Pancreas (tissue), 10 donors: ENCODE measurements at places on chromosomes 1 and 21.

GRCh38 chr1:17163371-17163770, 41.6 kb upstream of the PADI1 start:
- DNase-seq: no peak

DNA sequence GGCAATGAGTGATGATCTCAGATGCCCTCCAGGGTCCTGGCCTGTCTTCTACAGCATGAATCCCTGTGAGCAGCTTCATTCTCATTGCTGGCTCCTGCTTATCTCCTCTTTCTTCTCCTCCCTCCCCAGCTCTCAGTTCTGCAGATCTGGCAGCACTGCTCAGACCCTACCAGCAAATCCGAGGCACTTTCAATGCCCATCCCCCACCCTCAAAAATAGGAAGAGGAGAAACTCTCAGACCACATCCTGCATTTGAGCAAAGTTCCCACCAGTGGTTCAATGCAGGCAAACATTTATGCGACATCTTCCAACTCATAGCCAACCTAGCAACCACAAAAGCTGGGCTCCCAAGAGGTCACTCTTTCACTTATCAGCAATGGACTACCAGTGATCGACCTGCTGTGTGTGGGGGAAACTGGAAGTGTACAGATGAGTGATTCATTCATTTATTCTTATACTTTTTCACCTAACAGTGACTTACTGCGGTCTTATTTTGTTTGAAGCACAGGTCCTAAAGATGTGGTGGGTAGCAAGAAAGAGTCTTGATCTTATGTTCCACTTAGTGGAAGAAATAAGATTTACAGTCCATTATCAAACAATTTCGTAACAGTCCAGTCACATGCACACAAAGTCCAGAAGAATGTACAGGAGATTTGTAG, 5.8 kb upstream of the CHI3L2 start:
- no peak for DNase-seq

DNA sequence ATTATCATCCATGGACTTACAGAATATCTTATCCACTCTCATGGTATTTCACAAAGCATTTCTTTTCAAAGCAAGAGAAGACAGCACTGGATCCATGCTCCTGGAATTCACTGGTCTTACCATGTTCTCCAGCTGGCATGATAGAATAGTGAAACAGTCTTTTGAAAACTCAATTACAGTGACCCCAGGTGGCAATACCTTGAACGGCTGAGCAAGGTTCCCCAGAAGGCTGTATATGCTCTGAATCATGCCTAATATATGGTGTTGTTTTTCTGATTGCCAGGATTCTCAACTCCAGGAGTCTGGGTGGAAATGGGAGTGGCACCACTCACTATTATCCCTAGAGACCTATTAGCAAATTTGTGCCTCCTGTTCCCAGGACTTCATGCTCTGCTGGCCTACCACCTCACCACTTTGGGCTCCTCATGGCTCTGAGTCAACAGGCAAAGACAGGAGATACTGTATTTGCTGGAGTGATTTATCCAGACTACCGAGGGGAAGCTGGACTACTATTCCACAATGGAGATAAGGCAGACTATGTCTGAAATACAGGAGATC, 87.6 kb downstream of the CATSPERE start:
- no peak for DNase-seq

- DNase-seq: peak; percentile 56
Observed at GRCh38 chr1:8197493-8198282, 120.2 kb upstream of the SLC45A1 start.

- no peak for DNase-seq
Observed at GRCh38 chr1:24384251-24385090, 29.1 kb downstream of the STPG1 start.

- no peak for DNase-seq
Observed at GRCh38 chr1:158819461-158820443, 11.4 kb upstream of the MNDA start.
